Effector CD4-positive, alpha-beta T cell (primary cell): ENCODE measurements at places on chromosomes 2 and 18.

DNA sequence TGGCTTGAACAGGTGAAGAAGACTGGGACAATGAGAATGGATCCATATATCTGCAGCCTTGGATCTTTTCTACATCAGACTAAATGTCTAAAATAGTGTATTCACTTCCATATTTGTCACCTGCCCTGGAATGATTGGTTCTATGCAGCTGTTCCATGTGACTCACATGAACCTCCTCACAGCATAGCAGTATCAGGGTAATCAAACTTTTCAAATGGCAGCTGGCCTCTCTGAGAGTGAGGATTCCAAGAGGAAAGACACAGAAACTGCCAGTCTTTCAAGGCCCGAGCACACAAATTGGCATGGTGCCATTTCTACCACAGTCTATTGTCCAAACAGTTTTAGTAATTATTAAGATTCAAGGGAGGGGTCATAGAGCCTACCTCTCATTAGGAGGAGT, 859.3 kb downstream of the BCL11A start:
- DNase-seq, result no peak

DNA sequence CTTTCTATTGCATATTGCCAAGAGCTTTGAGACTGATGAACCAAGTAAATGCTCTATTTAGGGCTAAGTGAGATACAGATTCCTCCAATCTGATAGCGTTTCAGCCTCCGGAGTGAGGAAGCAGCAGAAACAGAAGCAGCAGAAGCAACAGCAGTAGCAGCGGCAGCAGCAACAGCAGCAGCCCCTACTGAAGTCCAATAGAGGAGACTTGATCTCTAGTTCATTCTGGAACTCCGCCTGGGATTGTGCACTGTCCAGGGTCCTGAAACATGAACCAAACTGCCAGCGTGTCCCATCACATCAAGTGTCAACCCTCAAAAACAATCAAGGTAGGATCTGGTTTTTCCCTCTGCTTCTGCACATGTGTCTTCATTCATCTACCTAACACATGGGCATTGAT, at the start of gene DPP10:
Gene DPP10, plus strand, starts transcription at position 132 of the 400 bp plus-strand sequence.
- DNase-seq, result no peak

GRCh38 chr2:61419570-61419969, 51.3 kb downstream of the USP34 start:
- DNase-seq, result no peak

DNA sequence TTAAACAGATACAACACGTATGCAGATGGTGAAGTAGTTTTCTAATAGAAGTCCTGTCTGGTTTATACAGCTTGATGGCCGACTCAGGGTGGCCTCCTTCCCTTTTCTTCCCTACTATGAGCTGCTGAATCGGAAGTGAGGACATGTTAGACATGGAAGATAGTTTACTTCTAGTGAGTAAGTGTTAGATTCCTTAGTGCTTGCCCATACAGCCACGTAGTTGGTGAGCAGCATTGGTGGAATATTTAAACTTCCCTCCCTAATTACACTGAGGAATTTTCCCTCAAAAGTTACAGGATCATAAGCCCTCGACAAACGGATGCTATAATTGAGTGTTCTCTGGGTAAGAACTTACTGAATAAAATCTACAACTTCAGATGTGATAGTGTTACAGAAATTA, 52.1 kb downstream of the RHBDD1 start:
- DNase-seq, result no peak

- DNase-seq, result no peak
These were observed 197.4 kb upstream of the SPHKAP start for GRCh38 chr2:228378696-228379425.

DNA sequence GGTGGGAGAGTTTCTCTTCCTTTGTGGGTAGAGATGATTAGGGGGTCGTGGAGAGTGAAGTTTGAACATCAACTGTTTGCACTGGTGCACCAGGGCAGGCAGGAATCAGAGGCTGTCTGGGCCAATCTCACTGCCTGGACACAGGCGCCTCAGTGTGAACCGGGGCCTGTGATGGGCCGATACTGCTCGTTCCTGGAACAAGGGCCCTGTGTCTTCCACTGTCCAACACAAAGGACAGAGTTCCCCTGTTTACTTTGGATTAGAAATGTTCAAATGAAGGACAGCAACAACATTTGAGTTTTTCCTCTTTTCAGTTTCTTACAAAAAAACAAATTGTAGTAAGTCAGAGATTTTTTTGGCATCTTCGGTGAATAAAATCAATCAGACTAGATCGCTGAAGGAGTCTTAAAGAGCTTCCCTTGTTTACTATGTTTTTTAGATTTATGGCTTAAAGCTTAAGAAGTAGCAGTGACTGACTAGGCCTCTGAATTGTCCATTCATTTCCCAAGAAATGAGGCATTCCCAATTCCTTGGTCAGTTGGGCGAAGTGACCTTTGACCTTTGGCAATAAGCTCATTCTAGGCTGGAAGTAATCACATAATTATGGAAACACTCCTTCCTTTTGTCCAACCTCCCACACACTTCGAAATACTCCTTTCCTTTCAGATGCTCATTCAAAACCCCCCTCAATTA, 11.6 kb upstream of the TGFA start:
- DNase-seq, result no peak

GRCh38 chr2:138600732-138601457, 99.3 kb downstream of the SPOPL start:
- no peak for DNase-seq

GRCh38 chr18:79818631-79819030, 20.9 kb downstream of the KCNG2 start:
- DNase-seq, result no peak

- no peak for DNase-seq
These were observed 110.4 kb upstream of the DYNAP start for GRCh38 chr18:54480616-54481015.

GRCh38 chr2:66343259-66343658, 91.7 kb upstream of the MEIS1 start:
- no peak for DNase-seq

DNA sequence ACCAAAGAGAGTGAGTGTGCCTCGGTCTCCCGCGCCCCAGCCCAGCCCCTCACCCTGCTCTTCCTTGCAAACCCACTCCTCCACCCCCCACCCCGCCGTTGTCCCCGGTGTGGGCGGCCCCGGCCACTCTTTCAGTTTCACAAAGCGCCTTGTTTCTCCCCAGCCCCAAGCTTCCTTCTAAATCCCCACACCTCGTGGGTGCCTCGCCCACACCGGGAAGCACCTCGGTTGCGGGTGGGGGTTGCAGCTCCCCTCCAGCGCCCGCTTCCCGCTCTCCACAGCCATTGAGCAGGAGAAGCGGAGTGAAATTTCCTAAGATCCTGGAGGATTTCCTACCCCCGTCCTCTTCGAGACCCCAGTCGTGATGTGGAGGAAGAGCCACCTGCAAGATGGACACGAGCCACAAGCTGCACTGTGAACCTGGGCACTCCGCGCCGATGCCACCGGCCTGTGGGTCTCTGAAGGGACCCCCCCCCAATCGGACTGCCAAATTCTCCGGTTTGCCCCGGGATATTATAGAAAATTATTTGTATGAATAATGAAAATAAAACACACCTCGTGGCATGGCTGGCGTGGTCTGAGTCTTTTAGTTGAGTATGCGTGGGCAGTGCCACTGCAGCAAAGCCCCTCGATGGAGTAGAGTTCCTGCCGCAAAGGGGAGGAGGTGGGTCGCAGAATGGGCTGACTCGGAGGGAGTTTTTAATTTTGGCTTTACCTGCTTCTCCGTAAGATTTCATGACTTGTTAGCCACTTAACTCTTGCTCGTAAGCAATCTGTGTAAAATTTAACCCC, 848 bp downstream of the TMSB10 start:
- DNase-seq, result no peak

- no peak for DNase-seq
These were observed 296.9 kb upstream of the STON1 start for GRCh38 chr2:48233005-48233404.

DNA sequence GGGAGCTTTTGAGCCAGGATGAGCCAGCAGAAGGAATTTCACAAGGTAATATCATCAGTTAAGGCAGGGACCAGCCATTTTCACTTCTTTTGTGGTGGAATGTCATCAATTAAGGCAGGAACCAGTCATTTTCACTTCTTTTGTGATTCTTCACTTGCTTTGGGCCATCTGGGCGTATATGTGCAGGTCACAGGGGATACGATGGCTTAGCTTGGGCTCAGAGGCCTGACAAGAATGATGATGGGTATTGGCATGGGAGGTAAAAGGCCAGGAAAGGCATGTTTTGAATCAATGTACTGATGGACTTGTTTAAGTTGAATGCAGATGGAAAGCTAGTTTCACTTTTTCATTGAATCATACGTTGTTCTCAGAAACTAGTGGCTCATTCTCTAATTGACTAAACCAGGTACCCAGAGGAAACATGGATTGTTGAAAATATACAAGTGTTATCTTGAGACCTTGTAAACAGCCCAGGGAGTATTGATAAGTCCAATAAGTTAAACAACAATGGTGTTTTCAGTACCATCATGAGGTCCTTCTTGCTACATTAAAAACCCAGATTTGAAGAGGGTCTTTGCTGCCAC, 1672.5 kb upstream of the DDX18 start:
- no peak for DNase-seq

GRCh38 chr2:143397884-143398614, 268.8 kb downstream of the ARHGAP15 start:
- DNase-seq, result no peak

DNA sequence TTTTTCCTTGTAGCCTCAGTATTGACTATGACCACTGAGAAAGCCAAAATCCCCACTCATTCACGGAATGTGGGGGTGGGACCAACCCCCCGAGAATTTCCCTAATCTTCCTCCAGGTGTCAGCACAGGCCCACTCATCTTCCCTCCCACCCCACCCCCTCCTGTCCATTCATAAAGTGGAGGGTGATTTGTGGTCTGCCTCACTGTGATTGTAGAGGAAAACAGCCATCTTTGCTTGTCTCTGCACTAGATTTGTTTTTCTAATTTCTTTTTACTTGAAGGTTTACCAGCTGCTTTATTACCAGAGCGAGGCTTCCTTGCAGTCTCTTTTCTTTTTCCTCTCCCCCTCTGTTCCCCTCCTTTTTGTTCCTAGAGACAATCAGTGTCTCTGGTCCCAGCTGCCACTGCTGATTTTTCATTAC, 171.8 kb downstream of the ICOS start:
- DNase-seq, result peak; percentile 23

GRCh38 chr2:154161286-154161685, 289.6 kb downstream of the GALNT13 start:
- DNase-seq, result no peak

- no peak for DNase-seq
These were observed 88.6 kb downstream of the AAK1 start for GRCh38 chr2:69554981-69555380.

DNA sequence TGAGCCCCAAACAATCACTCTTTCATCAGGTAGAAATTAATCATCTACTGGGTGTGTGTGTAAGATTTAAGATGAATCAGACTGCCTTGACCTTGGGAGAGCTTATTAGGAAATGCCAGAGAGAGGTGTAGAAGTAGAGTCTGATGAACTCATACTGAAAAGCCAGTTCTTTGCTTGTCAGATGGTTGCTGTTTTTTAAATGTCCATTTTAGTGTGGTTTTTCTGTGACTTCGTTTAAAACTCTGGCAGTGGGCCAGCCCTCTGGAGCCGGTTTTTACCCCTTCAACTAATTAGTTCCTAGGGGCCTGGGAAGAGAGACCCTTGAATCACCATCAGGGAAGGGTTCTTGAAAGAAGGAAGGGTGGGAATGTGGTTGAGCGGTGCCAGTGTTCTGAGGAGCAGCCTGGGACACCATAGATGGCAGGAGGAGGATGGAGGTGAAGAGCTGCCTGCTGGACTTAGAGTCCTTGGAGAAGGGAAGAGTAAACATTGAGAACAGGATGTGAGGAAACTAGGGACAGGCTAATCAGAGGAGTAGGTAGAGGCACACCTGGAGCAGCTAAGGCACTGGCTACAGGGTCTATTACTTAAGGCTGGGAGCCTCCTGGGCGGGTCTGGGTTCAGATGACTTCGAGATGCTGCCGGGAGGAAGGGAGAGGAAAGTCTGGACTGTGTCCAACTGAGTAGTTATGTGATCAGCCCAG, 66.1 kb downstream of the LRRFIP1 start:
- peak; percentile 18 for DNase-seq

- DNase-seq, result no peak
These were observed 18.5 kb downstream of the TMEM177 start for GRCh38 chr2:119697290-119698020.

DNA sequence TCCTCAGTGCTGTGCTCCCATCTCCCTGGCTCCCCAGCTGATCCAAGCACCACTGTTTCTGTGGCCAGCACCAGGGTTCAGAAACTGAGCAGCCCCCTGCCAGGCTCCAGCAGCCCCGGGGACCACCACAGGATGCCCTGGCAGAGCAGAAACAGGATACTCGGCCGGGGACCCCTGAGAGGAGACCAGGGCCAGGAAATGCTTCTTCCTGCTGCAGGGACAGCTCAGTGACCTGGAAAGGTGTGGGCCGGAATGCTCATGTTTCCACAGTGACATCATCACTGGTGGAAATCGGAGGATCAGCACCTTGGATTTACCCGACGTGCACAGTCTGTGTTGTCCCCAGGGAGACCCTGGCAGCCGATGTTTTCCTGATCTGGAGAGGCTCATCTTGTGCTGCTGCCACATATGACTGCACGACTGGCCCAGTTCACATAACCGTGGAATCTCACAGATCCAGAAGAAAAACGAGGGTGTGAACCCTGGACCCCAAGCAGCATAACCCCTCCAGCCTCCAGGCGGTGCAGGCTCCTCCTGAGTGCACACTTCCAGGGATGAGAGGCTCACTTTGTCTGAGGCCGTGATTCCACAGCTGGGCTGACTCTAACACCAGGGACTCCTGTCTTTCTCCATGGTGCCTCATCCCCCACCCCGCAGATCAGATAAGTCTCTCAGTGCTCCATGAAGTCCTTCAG, 58.0 kb downstream of the DDX1 start:
- no peak for DNase-seq

- DNase-seq, result no peak
These were observed 92.8 kb upstream of the TGFA start for GRCh38 chr2:70646420-70646818.

- DNase-seq, result no peak
These were observed 11.0 kb upstream of the CNGA3 start for GRCh38 chr2:98335271-98335670.

- DNase-seq, result no peak
These were observed 184.3 kb downstream of the SMAD7 start for GRCh38 chr18:48766487-48766886.

DNA sequence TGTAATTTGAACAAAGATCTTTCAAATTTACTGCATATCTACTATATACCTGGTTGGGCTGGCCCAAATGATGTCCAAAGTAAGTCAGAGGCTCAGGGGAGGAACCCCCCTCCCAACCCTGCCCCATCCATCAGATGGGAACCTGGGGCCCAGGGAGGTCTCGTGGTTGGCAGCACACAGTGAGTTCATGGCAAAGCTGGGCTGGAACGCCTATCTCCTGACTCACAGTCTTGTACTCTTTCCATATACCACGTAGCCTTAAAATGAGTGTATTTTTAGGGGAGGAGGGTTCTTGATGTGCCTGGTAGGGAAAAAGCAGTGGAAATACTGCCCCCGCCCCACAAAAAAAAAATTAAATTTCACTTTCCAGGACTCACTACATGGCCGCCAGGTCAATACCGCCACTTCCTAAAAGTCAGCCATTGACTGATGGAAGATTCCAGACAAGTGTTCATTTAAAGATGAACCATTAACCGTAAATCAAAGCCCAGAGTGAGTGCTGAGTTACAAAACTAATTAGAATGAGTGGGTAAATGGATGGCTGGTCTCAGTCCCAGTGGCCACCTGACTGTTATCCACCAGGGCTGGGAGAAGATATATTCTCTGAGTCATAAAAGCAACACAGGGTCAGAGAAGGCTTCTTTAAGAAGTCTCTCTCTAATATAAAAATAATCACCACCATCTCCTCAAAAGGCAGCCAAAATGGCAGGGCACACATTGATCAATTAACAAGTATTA, 80.5 kb downstream of the ZBTB7C start:
- no peak for DNase-seq
